ENCODE measurements at places on chromosomes 4 and X.

GRCh38 chr4:183576701-183577404 lies 72.0 kb downstream of the ING2 start:
- no peak for DNase-seq

DNA sequence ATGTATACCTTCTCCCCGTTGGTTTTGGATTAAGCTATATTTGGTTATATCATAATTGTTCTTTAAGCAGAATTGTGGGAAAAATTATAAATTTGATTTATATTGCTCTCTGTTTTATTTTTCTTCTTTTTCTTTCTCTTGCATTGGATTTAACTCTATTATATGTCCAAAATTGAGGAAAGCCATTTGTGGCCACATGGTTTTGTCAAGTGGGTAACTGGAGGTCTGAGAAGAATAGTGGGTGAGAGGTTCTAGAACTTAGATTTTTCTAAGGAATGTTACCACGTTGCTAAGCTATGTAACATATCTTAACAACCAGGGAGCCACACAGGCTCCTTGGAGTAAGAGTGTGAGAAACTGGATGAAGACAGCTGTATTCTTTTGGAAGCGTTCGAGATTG lies at the start of gene C4orf17:
C4orf17 (plus strand) TSS at position 301 of the 400 bp plus-strand sequence. CDS start 2,061 bp downstream, outside the sequence.
- no peak for DNase-seq

- no peak for DNase-seq
Measured at GRCh38 chr4:25981749-25982148, 67.7 kb downstream of the SMIM20 start.

DNA sequence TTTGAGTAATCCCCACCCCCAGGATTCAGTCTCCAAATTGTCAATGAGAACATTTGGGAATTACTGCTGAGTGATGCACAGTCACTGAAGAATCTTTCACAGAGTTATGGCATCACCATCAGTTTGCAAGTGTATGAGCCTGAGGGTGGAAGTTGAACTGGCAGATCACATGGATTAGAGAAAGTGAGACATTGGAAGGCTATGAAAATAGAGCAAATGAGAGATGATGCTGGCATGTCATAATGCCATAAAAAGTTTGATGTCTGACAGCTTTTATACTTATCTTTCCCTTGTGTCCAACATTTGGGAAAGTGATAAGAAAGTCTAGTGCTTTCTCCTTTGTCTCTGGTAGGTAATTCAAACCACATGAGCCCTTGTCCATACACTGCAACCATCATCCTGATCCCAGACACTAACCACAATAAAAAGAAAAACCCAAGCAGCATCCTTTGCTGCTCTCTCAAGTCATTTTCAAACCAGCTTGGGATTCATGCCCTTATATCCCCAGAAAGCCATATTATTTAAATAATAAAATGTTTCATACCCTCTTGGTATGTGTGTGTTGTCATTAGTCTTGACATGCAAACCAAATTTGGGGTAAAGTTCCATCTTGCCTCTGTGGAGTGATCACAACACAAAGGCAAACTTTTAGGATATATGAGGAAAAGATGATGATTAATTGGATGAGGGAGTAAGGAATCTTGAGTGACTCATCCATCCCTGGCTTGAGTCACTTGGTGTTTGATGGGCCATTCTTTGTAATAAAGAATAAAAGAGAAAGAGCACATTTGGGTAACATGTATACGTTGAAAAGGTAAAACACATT lies 438.9 kb downstream of the GRXCR1 start:
- DNase-seq = no peak

DNA sequence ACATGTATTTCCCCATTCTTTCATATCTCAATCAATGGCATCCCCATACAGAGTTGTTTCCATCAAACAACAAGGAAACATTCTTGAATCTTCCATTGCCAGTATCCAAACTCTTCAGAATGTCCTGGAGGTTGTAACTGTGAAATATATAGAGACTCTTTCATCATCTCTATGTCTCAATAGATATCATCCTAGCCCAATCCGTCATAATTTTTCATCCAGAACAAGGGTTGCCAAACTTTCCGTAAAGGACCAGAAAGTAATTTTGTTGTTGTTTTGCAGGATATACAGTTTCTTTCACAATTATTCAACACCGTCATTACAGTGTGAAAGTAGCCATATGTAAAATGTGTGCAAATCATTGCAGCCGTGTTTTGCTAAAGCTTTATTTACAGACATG lies 15.2 kb upstream of the CXCL6 start:
- no peak for DNase-seq

DNA sequence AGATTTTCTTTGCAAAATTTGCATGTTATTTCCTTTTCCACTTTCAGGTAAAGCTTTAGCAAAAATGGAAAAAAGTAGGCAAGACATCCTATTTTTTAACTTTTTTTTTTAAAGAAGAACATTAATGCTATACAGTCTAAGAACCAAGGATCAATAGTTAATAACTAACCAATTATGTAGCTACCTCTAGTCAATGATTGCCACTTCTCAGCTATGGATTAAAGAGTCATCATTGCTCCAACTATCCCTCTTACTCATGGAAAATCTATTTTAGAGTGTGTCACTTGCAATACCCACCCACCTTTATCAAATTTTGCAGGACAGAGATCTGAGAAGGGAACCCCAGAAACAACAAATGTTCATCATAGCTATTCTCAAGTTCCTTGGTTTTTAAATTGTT lies 223.1 kb downstream of the ANK2 start:
- DNase-seq = no peak

DNA sequence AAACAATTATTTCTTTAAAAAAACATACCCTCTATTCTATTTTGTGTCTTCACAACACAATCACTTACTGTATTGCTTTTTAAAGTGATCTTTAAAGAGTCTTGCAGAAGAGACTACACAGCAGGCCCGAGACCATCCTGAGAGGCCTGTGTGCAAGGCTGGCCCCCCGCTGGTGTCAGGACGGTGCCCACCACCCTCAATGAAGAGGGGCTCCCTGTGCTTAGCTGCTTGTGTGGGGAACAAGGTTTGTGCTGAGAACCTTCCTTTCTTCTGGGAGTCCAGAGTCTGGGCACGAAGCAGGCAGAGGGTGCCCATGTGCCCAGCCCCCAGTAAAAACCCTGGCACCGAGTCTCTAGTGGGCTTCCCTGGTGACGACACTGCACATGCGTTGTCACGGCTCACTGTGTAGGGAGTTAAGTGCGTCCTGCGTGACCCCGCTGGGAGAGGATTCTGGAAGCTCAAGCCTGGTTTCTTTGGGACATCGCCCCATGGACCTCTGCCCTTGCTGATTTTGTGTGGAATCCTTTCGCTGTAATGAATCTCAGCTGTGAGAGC lies 22.0 kb downstream of the RGS12 start:
- DNase-seq = no peak

DNA sequence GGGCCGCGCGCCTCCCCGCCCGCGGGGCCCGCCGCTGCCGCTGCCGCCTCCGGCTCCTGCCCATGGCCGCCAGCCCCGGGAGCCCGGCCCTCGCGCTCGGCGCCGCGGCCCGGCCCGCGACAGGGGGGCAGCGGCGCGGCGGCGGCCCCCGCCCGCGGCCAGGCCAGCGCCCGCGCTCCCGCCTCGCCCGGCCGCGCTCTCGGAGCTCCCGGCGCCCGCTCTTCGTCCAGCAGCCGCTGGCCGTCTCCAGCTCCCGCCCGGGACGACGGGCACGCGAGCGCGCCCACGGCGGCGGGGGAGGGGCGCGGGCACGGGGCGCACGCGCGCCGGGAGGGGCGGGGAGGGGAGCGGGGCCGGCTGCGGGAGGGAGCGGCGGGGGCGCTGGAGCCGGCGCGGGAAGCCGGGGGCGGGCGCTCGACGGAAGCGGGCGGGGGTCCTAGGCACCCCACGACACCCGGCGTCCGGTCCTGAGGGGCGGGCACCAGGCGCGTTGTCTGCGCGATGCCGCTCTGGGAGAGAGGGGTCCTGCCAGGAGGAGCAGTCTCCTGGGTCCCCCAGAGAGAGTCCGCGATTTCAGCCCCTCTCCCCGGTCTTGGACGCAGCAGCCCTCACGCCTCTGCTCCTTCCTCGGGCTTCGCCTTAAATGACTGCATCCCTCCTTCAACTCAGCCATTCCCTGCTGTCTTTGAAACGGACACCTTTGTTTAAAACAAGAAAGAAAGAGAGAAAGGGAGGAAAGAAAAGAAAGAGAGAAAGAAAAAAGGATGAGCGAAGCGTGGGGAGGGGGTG lies 490 bp upstream of the PDZD4 start:
- no peak for DNase-seq

GRCh38 chr4:111807576-111807975 lies 337.7 kb upstream of the FAM241A start:
- DNase-seq = no peak

DNA sequence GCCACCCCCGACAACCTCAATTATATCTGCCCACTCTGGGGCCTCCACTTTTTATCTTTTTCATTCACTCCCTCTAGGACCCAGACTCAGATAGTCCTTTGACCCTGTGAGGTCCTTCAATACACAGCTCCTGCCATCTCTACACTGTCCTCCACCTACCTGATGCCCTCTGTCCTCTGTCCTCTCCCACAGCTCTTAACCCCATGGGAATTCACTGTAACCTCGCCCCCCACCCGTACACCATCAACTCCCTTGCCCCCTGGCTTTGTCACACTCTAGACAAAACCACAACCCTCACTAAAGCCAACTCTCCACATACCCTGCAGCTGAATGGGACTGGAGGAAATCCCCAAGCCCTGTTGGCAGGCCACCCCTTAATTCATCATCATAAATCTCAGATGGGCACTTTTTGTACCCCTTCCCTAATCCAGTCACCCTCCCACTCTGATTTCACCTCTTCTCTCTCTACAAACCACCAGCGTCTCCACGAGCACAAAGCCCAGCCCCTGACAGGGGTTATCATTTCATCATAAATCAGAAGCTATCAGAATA lies 52.3 kb upstream of the ENPP6 start:
- DNase-seq = no peak

GRCh38 chrX:38960137-38960536 lies 158.9 kb downstream of the MID1IP1 start:
- DNase-seq = no peak

DNA sequence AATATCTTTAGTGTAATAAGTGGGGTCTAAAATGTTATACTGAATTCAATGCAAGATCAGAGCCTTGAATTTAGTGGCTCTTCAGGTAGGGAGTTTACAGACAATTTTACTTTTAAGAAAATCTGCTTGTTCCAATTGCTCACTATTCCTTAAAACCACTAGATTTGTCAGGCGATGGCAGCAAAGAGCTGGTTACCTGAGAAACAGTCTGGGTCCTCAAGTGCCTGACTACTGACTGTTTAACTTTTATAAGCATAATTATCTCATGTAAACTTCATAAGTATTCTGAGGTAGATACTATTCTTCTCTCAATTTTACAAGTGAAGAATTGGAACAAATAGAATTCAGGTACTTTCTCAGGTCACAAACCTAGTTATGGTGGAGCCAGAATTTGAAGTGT lies 84.3 kb downstream of the RRAGB start:
- DNase-seq = no peak

DNA sequence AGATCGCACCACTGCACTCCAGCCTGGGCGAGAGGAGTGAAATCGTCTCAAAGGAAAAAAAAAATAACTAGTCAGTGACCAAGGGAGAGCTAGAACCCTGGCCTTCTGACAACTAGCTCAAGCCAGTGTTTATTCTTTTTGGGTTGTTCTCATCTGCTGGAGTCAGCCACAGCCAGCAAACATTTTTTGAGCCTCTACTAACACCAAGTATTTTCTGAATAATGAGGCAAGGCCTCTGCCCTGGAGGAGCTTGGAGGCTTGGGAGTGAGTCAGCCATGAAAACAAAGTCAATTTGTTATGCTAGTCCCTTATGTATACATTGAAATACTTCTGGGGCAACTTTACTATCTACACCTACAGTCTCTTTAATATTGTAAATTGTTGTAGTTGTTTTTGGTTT lies 46.5 kb downstream of the TMA16 start:
- no peak for DNase-seq

GRCh38 chr4:45283352-45283751 lies 557.0 kb upstream of the GNPDA2 start:
- no peak for DNase-seq

GRCh38 chr4:10093801-10094552 lies 22.6 kb downstream of the WDR1 start:
- DNase-seq = no peak

DNA sequence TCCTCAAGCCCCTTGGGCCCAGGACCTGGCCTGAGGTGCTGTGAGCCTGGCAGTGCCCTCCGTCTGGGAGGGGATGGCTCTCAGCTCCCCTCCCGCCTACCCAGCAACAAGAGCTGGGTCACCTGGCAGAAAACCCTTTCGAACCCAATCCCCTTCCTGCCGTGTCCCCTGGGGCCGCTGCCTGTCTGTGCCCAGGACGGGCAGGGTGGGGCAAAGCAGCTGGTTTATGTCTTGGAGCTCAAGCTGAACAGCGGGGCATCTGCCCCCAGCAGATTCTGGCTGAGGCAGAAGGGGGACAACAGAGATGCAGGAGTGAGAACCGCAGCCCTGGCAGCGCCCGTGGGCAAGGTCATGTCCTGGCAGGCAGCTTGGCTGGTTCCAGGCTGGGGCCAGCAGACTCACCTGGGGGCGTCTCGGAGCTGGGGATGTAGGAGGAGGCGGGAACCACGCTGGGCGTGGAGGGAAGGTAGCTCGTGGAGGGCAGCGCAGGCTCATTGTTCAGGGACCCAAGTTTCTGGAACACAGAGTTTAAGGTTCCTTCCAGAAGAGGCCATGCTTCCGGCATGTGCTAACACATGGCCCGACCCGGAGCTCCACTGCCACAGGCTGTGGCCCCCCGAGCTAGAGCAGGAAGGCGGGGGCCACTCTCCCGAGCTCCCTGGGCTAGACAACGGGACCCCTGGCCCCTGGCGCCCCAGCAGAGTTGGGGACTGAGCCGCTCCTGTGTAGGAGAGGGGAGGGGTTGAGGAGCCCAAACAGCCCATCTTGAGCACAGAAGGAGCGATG lies 24.2 kb downstream of the NELFA start:
- no peak for DNase-seq

DNA sequence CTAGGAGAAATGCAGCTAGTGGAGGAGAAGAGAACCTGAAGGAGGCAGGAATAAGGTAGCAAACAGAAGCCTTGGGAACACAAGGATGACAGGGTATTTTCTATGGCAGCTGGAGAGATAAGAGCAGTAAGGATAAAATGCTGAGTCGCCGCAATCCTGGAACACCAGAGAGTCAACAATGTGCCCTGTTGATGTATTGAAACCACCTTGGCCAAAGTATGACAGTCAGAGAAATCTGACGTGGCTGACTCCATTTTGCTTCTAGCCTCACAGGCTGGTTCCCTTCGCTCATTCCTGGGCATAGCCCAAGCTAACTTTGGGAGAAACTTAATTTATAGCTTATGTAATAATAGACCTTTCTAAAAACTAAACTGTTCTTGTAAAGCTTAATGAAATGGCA lies 56.6 kb upstream of the C4orf54 start:
- no peak for DNase-seq

- DNase-seq = no peak
Measured at GRCh38 chrX:77415161-77415560, 32.0 kb upstream of the FGF16 start.

DNA sequence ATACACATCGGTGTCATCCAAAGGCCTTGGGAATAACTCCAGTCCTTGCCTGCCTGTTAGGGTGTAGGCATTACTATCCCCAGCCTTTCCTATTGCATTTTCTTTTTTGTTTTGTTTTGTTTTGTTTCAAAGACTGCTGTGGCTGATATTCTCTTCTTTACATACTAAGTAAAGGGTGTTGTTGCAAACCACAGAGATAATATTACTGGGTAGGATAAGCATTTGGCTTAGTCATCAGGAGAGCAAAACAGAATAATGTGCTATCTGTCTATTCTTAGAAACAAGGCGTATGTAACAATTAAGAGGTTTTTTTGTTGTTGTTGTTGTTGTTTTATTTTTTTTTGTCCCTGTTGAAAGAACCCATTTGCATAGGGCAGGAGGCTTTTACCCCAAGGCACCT lies 41.8 kb downstream of the UGT2B28 start:
- DNase-seq = no peak

GRCh38 chr4:54187148-54187547 lies 41.9 kb upstream of the PDGFRA start:
- no peak for DNase-seq

GRCh38 chrX:115018040-115018647 lies 728 bp upstream of the IL13RA2 start:
- DNase-seq = no peak

Data from NCI-H446 (cell line).